ENCODE measurements at places on chromosomes 11 and 22.
A peak's percentile ranks its signal among the peaks of the same experiment; 100 is the strongest.

DNA sequence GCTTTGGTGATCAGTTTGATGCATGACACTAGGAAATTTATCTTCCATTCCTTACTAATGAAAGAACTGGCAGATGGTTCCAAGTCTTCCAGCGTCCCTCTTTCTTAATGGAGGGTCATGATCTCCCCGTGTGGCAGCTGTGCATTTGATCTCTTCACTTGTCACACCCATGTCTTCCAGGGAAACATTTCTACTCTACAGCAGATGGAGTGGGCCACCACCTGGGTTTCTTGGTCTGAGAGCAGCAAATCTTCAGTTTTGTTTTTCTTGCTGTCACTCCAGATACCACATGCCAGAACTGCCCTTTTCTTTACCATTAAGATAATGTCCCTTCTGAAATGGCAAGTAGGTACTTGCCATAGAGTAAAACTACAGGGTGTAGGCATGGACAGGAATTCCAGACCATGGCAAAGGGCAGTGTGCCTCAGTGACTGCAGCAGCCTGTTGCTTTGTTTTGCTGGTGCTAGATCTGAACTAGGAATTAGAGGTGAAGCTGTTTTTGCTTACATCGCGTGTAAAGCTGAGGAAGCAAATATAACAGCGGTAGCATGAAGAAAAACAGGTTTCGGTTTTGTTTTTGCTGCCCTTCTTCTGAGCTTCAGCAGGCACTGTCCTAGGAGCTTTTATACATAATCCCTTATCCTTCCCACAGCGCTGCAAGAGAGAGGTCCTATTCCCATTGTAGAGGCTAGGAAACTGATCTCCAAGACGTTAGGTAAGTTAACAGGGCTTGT lies 20.7 kb upstream of the C11orf96 start:
- no peak for DNase-seq

- no peak for DNase-seq
Measured at GRCh38 chr22:30868663-30869385, 99.8 kb downstream of the MORC2 start.

DNA sequence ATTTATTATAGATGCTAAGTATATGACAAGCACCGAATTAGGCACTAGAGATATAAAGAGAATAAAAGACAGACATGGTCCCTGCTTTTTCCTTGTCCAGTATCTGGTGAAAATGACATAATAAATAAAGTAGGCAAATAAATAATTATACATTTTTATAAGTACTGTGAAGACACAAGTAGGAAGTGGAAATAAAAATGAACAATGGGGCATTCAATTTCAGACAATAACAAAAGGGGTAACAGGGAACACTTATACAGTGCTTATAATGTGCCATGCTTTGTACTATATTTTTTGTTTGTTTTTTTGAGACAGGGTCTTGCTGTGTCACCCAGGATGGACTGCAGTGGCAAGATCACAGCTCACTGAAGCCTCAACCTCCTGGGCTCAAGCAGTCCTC lies 4.3 kb downstream of the KBTBD3 start:
- no peak for DNase-seq

DNA sequence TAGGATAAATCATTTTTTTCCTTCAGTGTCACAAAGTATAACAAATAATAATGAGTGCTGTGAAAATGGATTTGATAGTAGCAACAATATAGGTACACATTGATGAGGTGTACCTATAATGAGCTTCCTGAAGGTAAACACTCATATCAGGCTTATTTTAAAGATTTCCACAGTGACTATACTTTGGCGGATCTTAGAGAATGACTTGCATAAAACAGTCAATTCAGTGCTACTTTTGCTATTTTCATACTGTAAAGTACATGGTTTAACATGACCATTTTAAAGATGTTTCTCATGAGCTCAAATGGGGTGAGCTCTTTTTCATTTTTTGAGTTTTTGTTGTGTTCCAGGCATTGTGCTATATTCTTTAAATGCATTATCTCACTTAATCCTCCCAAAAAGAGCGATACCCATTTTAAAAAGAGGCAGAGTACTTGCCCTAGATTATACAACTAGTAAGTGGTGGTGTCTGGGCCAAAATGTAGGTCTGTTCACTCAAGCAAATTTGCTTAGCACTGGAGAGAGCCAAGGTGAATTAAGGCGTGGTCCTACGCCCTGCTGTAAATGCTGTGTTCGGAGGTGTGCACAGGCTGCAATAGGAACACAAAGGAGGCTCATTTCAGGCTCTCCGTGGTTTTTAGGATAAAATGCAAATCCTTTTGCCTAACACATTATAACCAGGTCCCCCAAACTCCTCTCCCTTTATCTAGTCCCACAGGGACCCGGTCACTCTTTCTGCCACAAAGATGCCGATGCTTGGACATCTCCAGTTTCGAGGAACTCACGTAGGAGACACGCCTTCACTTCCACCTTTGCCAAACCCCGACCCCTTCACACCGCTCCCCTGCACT lies 617 bp upstream of the ALKBH3 start:
- no peak for DNase-seq

DNA sequence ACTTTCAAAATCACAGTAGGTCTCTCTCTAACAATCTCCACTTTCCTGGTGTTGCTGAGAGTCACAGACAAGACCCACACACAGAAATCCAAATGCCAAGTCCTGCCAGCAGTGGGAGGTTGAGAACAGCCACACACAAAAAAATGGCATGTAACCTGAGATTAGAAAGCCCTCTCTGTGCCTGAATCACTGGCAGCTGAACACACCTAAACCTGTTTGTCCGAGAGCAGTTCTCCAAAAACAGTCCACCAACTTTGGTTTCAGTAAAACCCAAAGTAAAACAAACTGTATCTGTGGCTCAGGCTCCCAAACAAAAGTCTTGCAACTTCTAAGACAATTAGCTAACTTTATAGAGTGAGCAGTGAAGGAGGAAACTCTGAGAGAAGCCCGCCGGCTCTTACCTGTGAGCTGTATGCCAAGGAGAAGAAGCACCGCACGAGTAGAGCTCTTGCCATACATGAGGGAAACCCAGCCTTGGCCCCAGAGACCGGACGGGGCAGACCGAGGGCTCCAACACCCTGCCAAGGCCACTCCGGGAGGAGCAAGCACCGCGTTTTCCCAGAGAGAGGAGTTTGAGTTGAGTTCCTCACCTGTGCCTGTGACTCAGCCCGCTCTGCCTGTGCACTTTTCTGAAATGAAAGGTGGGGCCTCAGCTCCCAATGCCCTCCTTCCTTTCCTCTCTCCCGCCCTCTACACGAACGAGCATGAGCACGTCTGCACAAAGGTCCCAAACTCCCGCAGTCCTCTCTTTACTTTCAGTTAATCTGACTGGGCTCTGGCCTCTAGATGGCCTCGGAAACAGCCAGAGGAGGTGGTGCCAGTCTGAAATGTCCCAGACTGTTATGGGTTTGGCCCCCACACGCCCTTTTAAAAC lies at the start of gene MPZL2:
MPZL2 (minus strand) TSS at position 603 of the 874 bp plus-strand sequence; CDS start at position 459, 144 bp downstream.
- DNase-seq: no peak

- DNase-seq: no peak
Measured at GRCh38 chr11:134655189-134655989, 243.3 kb upstream of the B3GAT1 start.

GRCh38 chr22:29587938-29588699 lies 7.2 kb upstream of the NIPSNAP1 start:
- peak; percentile 56 for DNase-seq

- DNase-seq: peak; percentile 79
Measured at GRCh38 chr11:21625982-21626381, 566.9 kb upstream of the ANO5 start.

GRCh38 chr11:61885166-61885778 lies 6.1 kb downstream of the FADS3 start:
- no peak for DNase-seq

- DNase-seq: no peak
Measured at GRCh38 chr11:7871056-7871455, 60.0 kb downstream of the OR10A6 start.

- no peak for DNase-seq
Measured at GRCh38 chr22:40396882-40397281, 26.5 kb downstream of the SGSM3 start.

- DNase-seq: no peak
Measured at GRCh38 chr11:22830082-22830414, 447 bp upstream of the SVIP start.

- DNase-seq: no peak
Measured at GRCh38 chr11:27420722-27421572, 51.6 kb downstream of the LGR4 start.

DNA sequence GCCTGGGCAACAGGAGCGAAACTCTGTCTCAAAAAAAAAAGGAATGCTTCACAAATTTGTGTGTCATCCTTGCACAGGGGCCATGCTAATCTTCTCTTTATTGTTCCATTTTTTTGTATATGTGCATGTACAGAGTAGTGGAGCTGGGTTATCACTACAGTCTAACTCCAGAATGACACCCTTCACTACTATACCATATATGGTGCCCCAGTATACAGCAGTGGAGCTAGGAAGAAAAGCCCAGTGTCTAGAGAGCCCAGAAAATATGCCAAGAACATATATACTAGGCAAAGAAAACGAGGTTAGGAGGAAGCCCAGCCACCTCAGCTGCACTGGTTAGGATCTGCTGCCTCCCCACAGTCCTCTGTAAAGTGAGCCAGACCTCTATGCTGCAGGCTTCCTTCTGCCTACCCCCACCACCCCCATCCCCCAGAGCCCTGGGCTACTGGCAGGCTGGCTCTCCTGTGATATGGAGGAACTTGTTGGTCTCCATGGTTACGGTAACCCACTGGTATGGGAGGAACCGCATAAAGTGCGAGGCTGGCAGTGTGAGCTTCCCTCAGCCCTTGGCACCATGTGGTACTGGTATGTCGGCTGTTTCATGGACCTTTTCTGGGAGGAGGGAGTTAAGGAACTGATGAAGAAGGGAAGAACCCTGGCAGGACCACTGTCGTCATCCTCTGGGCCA lies 34.3 kb downstream of the RCOR2 start:
- peak; percentile 88 for DNase-seq

- DNase-seq: peak; percentile 41
Measured at GRCh38 chr11:124150684-124151083, 32.5 kb upstream of the OR10D3 start.
